ENCODE measurements at places on chromosomes 3 and 15.

DNA sequence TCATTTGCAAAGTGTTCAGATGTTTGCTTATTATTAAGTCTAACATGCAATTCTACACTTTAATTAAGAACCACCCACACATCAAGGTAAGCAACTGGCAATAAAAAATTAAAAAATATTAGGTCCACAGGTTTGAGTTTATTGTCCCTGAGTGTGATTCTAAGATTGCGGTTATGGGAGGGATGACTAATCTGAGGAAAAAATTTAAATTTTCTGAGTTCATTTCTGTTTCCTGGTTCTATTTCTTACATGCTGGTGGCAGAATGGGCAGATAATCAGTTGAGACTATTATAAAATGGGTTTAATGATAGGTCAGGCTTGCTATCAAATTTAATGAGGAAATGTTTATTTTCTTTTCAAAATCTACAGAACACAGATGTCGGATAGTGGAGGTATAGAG lies 105.9 kb downstream of the TP63 start:
- DNase-seq: no peak

- no peak for DNase-seq
These were observed 4.8 kb downstream of the MESD start for GRCh38 chr15:80984856-80985255.

DNA sequence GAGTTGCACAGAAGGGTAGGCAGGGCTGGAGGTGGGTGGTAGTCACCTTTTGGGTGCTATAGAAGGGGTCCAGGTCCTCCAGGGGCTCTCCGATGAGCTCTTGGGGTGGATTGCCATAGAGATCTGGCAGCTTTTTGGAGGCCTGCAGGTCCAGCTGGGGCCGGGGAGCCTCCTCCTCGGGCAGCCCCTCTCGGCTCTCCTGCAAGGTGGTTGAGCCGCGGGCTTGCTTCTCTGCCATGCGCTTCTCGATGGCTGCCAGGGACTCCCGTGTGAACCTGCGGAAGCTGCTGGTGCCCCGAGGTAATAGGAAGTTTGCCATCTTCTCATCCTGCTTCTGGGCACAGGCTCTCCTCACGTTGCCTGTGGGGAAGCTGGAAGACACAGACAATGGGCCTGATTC lies 16.5 kb downstream of the SCN5A start:
- DNase-seq: no peak

GRCh38 chr15:71329497-71330260 lies 214.4 kb downstream of the THSD4 start:
- DNase-seq: no peak

DNA sequence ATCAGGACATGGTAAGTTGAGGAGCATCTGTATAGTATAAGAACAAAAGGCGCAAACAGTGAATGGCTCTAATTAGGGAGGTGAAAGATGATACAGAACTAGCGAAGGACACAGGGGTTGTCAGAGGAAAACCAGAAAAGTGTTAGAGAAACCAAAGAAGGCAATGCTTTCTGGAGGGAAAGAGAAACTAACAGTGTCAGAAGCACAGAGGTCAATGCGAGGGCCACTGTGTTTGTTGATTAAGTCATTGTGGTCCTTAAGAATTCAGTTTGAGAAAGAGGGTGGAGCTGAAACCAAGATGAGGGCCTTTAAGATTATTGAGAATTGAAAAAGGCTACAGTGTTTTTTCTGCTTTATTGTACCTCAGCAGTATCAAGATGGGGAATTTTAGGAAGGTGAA lies 28.8 kb downstream of the ATG7 start:
- no peak for DNase-seq

All from non-pigmented ciliary epithelial cell (primary cell).